ENCODE measurements at places on chromosomes 7 and 10.

GRCh38 chr10:73905256-73906020 lies 5.5 kb upstream of the PLAU start:
- no peak for DNase-seq

DNA sequence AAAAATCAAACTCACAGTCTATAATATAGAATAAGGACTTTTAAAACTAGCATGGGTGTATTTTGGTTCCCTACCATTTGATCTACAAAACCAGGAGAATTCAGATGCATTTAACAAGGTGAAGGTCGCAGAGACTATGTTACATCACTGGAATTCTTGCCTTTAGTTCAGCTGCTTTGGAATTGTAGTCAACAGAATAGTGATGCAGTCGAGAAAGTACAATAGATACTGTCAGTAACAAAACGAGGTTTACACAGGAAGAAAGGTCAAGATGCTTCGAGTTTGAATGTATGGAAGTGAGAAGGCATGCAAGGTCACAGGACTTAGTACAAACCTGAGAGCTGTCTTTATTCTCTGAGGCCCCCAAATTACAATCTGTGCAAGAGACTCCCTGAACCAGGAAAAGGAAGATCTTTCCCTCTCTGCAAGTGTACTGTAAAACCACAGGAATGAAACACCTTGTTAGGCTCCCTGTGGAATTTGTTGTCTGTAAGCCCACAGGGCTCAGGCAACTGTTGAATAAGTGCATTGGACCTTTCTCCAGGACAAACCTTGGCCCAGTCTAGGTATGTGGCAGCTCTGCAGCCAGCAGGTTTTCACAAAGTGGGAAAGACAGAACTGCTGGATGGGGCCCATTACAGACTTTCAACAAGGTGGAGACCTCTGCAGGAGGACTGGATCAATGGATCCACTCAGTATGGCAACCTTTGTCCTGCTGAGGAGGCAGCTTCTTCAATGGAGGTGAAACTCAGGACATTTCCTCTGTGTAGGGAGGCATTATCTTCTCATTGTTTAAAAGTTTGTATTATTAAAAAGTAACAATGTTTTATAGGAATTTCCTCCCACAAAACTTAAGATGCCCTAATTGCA lies 101.1 kb upstream of the GSDME start:
- DNase-seq, result no peak

DNA sequence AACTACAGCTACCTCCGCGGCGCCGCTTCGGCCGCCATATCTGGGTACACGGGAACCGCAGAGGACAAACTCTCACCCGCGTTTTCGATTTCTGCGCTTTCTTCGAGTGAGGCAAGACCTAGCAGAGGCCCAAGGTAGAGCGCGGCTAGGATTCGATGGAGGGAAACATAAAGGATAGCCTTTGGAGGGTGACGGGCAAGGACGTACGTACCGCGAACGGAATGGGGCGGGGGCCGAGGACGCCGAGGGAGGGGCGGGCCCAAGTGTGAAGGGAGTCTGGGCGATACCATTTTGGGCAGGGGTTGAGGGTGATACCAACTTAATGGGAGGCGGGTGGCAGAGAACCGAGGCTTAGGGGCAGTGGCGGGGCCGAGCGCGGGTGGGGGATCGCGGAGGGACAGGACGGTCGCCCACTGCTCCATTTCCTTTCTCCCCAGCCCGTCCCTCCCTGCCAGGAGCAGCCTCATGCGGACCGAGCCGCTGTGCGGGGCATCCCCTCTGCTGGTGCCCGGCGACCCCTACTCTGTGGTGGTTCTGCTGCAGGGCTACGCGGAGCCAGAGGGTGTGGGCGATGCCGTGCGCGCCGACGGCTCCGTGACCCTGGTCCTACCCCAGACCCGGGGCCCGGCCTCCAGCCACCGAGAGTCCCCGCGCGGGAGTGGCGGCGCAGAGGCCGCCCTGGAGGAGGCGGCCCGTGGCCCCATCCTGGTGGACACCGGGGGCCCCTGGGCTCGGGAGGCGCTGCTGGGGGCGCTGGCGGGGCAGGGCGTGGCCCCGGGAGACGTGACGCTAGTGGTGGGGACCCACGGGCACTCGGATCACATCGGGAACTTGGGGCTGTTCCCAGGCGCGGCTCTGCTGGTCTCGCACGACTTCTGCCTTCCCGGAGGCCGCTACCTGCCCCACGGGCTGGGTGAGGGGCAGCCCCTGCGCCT lies at the start of gene MBLAC1:
Gene MBLAC1, plus strand, starts transcription at position 37 of the 935 bp plus-strand sequence. Its CDS starts 429 bp downstream, at position 466.
- DNase-seq, result peak; percentile 86

- no peak for DNase-seq
These were observed 12.7 kb upstream of the CACUL1 start for GRCh38 chr10:118767297-118768040.

GRCh38 chr7:41579961-41580935 lies 122.6 kb downstream of the INHBA start:
- no peak for DNase-seq

GRCh38 chr7:24279512-24279911 lies 4.5 kb upstream of the NPY start:
- DNase-seq, result no peak

- no peak for DNase-seq
These were observed 24.4 kb upstream of the ARHGAP12 start for GRCh38 chr10:31953080-31953479.

- no peak for DNase-seq
These were observed 3.9 kb downstream of the ZNF503 start for GRCh38 chr10:75397496-75398199.

DNA sequence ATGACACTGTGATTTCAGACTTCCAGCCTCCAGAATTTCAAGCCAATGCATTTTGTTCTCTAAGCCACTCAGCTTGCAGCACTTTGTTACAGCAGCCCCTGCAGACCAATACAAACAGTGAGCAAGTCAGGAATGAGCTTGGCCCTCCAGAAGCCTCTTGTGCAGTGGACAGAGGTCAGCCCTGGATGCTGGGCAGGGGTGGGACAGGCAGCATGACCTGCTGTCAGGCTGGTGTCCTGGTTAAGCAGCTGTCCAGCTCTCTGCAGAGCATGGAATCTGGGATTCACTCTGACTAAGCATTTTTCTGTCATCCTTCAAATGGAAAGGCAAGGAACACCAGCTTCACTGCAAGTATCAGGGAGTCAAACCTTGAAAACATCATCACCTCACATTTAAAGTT lies 85.5 kb upstream of the GDF10 start:
- DNase-seq, result no peak

DNA sequence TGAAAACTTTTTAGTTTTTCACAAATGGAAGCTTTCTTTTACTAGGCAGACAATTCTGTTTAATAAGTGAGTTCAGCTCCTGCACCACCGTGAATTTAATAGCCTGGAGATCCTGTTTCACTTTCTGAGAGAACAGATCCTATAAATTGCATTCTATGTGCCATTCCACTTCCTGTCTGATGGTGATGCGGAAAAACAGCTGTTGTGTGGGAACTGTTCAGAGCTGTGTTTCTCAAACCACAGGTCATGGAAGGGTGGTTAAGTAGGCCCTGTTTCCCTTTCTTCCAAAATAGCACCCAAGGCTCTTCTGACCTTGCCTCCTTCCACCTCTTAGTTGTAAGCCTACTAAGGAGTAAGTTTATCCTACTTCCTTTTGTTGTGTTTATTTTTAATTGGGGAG lies 97.2 kb upstream of the DKK1 start:
- DNase-seq, result no peak

GRCh38 chr10:95457319-95457886 lies 103.8 kb downstream of the SORBS1 start:
- no peak for DNase-seq

GRCh38 chr7:21966271-21966670 lies 20.6 kb upstream of the CDCA7L start:
- no peak for DNase-seq

DNA sequence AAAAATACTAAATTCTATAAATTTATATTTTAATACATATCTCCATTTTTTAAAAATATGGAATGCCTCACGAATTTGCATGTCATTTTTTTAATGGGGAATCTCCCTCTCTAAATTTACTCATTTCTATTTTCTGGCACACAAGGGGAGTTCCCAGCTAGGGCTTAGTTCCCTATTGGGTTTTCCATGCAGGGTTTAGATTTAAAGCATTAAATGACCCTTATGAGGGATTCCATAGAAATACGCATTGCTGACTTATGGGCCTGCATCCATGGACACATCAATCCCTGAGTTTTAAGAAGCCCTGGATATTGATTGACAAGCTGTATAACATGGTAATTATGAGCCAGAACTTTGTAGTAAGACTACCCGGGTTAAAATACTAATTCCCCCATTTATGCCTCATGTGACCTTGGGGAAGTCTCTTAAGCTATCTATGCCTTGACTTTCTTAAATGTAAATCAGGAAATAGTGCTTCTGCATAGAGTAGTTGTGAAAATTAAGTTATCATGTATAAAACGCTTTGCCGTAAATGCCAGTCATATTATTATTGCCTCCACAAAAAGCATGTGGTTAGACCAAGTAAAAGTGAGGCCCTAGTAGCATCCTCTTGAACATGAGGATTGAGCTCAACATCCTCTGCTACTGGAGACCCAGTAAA lies 78.8 kb upstream of the ANKRD1 start:
- DNase-seq, result no peak

DNA sequence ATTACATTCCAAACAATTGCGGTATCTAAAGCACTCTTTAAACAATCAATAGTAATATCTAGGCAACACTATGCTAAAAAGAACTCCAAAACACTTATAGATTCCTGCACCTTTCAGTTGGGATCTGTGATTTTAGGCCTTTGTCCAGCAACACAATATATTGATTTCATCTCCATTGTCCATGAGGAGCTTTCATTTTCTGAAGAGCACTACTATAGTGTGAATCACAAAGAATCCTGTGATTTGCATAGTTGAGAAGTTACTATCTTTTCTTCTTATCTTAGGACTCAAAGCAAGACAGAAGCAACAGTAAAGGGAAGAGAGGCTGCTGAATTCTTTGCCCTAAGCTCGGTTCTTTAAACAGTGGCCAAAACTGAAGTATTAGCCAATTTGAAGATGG lies 846.8 kb downstream of the IPMK start:
- no peak for DNase-seq

DNA sequence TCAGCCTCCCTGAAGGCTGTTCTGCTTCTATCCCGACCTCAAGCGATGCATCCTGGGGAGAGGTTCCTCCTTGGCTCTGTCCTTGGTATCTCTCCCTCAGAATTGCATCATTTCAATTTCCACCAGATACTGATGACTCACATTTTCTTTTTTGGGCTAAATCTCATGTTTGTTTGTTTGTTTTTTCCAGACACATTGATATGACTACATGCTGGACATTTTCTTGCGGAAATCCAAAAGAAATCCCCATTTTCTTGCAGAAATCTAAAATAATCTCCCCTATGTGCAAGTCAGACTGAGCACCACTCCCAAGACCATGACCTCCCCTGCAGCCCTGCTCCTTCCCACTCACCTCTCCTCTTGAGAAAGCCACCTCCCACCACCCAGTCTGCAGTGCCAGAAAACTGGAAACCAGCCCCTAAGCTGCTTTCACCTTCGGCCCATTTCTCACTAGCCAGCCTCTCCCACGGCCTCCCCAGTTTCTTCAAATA lies 260.2 kb upstream of the PRKCQ start:
- no peak for DNase-seq
